ENCODE measurements at places on chromosomes 13 and 19. TPM values are rescaled to one million over a fixed set of nuclear protein-coding genes. Genes with fewer than 3 reads are reported as not detected.

ZNF700 gene
- 25.3 TPM for polyA plus RNA-seq

- DNase-seq, result no peak
Measured at GRCh38 chr19:31185261-31185660, 164.0 kb downstream of the TSHZ3 start.

APOC1 gene
- 11.1 TPM for polyA plus RNA-seq

YJEFN3 gene
- polyA plus RNA-seq, result 12.4 TPM

ZNF763 gene
- 9.1 TPM for polyA plus RNA-seq

DNA sequence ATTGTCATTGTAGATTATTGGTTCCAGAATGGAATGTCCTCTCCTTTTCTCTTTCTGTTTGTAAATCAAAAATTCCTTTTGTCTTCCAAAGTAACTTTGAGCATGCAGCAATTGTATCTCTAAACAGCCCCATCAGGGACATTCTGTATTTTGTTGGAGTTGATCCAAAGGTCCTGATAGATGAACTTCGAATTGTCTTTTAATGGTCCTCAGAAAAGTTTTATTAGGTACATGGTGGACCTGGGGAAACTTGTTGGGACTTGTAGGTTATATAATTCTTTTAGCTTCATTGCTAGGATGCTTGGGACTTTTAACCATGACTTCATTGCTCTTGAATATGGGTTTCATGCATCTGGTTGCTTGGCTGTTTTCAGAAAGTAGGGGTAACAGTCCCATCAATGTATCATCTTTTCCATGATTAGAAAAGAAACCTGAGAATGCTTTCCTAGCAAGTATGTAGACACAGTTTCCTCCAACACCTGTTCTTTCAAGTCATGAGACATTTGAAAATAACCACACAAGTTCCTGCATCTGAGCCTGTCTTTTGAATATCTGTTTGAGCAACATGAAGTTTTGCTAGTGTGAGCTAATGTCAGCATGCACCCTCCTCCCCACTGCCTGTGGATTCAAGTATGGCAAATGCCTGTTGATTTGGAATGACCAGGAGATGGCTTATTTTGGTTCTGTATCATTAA, 413.1 kb downstream of the KCNRG start:
- no peak for DNase-seq

- no peak for DNase-seq
Measured at GRCh38 chr13:106418556-106418955, 116.9 kb downstream of the EFNB2 start.

DNA sequence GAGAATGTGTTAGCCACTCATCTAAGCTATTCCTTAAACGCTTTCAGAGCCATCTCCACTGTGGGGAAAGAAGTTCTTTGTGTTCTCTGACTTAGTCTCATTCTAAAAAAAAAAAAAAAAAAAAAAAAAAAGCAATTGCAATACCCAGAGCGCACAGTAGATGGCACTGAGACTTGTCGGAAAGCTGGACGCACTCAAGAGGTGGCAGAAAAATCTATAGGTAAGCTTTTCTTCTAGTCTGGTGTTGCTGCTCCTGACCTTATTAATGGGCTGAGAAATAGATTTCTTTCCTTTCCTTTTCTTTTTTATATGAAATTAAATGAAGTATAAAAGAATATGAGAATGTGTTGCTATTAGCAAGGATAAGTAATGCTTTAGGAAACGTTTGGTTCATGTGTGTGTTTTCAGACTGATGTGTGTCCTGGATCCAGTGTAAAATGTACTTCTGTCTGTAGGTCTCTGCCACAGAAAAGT, 4.7 kb upstream of the GJB2 start:
- DNase-seq, result no peak

GRCh38 chr13:67075239-67075638, 154.9 kb downstream of the PCDH9 start:
- no peak for DNase-seq

SPRY2 gene
- polyA plus RNA-seq, result 73.3 TPM

SIGLEC11 gene
- 5.0 TPM for polyA plus RNA-seq

TMEM161A gene
- 42.7 TPM for polyA plus RNA-seq

DNA sequence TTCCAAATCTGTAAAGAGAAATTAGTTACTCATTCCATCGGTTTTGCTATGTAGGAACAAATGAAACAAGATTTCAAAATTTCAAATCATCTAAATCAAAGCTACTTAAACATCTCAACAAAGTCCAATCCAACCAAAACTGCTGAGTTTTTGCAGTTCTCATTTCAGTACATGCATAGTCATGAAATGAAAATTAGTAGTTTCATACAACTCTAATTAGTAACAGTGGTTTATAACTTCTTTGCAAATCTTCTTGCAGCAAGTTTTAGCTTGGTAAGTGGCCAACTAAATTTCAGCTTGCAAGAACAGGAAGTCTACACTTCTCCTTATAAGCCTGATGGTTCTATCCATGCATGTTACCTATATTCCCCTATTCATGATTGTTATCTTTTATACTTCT, 75.6 kb downstream of the SPRY2 start:
- no peak for DNase-seq

- no peak for DNase-seq
Measured at GRCh38 chr13:44079413-44080205, 199.9 kb downstream of the LACC1 start.

CYP2A7 gene
- 0.10 TPM for polyA plus RNA-seq

CRLF1 gene
- polyA plus RNA-seq, result 2.6 TPM

ENOX1 gene
- 11.1 TPM for polyA plus RNA-seq

- no peak for DNase-seq
Measured at GRCh38 chr19:49684251-49684982, 5.0 kb upstream of the ADM5 start.

DNA sequence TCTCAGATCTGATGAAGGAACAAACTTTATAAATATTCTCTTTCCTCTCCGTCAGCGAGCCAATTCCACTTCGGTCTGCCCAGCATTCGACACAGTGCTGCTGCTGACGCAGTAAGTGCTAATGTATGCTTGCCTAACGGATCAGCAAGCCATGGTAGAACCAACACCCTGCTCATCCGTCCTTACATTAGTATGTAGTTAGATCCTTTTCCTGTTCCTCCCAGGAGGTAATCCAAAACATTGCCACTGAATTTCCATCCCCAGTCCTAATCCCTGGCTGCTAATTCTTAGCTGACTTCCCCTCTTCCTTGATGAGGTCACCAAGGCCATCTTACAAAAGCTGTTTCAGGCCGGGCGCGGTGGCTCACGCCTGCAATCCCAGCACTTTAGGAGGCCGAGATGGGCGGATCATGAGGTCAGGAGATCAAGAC, 88.0 kb downstream of the STARD13 start:
- no peak for DNase-seq

DNA sequence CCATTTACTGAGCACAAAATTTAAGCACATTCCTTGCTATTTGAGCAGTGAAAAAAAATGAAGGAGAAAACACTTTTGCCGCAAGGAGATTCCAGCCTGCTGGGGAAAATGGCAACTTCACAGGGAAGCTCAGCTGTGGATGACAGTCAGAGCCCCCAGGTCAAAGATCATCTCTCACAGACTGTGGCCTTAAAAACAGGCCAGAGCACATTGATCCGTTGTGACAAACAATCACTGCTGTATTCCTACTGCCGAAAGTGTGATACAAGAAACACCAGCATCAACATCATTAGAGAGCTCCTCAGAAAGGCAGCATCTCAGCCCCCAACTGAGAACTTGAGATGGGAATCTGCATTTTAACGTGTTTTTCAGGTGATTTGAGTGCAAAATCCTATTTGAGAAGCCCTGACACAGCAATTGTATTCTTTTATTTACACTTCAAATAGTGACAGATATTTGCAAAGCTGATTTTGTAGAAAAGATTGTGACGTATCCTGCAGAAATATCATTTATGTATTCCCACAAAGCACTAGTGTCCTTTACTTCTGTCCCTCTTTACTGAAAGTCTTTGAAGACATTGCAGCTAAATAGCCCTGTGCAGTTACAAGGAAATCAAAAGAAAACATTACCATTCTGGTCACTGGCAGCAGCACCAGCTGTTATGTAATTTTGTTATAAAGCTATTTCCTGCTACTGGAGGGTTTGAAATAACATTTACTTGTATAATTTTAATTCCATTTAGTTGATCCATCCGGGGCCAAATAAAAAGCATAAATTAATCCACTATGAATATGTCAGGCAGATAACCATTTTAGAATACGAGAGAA, 652.0 kb downstream of the LIG4 start:
- DNase-seq, result no peak

DNA sequence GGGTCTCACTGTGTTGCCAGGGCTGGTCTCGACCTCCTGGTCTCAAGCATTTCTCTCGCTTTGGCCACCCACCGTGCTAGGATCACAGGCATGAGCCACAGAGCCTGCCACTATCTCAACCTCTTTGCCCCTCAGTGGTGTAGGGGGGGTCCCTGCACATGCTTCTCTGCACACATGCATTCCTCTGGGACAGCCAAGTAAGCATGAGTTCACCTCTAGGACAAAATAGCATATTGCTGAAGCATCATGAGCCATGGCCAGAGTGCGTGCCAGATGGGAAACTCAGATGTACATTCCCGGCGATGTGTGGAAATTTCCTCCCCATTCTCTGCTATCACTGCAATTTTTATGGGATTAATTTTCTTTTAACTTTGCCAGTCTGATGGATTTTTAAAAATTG, 23.1 kb downstream of the CHAF1A start:
- no peak for DNase-seq

- DNase-seq, result peak; percentile 75
Measured at GRCh38 chr13:35953537-35954206, 177.5 kb downstream of the DCLK1 start.

SYMPK gene
- polyA plus RNA-seq, result 59.7 TPM

COL4A1 gene
- polyA plus RNA-seq, result 537 TPM

- no peak for DNase-seq
Measured at GRCh38 chr13:111251646-111252445, 68.6 kb upstream of the TEX29 start.
